ENCODE measurements at places on chromosomes 3 and 15.

GRCh38 chr15:92391640-92392039 lies 2.0 kb upstream of the ST8SIA2 start:
- no peak for DNase-seq

DNA sequence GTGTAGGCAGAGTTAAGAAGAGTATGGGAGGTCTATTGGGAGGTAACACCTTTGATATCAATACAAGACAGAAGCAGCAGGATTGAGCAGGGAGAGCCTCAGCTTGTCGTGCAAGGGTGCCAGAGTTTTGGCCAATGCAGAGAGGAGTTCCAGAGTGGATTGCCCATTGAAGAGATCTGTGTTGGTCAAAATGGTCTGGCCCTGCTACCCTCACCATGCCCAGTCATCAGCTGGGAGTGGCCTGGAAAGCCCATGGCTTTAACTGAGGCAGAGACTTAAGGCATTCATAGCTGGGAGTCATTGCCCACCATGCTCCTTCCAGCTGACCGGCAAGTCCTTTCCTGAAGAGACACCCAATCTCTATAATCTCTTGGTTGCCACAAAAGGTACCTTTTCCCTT lies 271.3 kb downstream of the ABHD5 start:
- no peak for DNase-seq

GRCh38 chr15:56839641-56840040 lies 78.8 kb upstream of the TCF12 start:
- DNase-seq, result no peak

GRCh38 chr3:25683882-25684281 lies 19.2 kb upstream of the TOP2B start:
- DNase-seq, result no peak

- DNase-seq, result no peak
Observed at GRCh38 chr15:69895202-69895601, 202.5 kb downstream of the TLE3 start.

GRCh38 chr3:64462203-64462602 lies 225.6 kb downstream of the ADAMTS9 start:
- no peak for DNase-seq

GRCh38 chr3:107578523-107578922 lies 55.8 kb downstream of the BBX start:
- no peak for DNase-seq

DNA sequence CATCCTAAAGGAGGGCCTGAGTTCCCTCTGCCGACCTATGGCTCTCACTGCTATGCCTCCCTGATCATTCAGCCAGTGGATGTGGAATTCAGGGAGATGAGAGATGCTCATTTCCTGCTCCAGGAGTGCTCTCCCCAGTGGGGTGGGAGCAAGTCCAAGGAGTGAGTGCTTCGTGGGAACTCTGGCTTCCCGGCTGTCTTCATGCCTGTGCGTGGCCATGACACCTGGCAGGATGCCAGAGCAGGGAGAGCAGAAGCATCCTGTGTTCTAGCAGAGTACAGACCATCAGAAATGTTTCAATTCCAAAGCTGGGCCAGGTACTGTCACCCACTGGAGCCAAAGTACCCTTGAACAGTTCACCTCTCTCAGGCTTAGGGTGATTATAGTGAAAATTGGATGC lies 45.1 kb downstream of the APH1B start:
- no peak for DNase-seq

DNA sequence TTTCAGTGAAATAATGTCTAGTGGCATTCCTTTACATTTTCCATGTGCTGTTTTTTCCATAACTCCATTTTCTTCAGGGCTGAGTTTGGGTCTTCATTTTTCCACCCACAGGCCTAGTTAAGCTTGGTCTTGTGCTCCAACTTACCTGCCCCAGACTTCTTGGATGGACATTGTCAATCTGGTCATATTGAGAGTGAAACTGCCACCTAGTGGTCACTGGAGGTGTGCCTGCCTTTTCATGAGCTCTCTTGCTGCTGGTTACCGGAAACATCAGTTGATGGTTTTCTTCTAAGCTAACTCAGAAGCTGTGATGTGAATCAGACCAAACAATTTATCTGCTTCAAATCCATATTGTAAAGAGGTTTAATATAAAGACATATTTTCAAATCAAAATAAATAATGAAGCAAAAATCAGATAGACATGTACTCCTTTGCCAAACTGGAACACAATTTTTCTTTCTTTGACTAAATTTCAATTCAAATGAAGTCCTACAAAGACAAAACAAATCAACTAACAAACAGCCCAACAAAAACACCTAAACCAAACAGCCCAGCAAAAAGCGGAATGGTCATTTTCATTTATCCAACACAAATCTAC lies 135.1 kb upstream of the RASGRP1 start:
- DNase-seq, result peak; percentile 28

DNA sequence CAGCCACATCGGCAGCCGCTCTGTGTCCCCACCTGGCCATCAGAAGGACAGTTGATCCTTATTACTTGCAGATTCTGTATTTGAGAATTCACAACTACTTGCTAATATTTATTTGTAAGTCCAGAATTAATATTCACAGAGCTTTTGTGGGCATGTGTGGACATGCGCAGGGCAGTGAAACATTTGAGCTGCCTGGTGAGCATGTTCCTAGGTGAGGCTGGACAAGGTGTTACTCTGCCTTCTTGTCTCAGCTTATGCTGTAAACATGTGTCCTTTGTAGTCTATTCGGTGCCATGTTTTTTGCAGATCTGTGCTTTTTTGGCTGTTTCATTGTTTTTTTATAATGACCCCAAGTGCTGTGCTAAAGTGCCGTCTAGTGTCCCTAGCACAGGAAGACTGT lies 15.6 kb downstream of the FAH start:
- DNase-seq, result no peak

- DNase-seq, result no peak
Observed at GRCh38 chr3:106860182-106860581, 517.1 kb upstream of the CCDC54 start.

DNA sequence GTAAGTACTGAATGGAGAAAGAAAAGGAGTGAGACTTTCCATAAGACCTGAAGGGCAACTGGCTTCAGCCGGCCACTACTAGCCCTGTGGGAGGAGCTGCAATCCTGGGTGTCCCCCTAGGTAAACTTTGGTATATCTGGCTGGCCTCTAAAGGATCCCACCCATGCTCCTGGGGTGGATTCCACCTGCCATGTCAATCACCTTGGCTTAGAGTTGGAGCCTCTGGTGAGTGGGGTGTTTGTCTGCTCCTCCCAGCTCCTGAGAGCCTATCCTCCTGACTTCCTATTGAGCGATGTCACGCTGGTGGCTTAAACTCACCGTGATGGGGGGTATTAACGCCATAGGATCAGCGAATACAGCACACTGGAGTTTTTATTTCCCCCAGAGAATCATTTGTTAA lies 2.6 kb downstream of the SPTBN5 start:
- no peak for DNase-seq

- DNase-seq, result no peak
Observed at GRCh38 chr3:12970684-12971083, 102.5 kb downstream of the IQSEC1 start.

DNA sequence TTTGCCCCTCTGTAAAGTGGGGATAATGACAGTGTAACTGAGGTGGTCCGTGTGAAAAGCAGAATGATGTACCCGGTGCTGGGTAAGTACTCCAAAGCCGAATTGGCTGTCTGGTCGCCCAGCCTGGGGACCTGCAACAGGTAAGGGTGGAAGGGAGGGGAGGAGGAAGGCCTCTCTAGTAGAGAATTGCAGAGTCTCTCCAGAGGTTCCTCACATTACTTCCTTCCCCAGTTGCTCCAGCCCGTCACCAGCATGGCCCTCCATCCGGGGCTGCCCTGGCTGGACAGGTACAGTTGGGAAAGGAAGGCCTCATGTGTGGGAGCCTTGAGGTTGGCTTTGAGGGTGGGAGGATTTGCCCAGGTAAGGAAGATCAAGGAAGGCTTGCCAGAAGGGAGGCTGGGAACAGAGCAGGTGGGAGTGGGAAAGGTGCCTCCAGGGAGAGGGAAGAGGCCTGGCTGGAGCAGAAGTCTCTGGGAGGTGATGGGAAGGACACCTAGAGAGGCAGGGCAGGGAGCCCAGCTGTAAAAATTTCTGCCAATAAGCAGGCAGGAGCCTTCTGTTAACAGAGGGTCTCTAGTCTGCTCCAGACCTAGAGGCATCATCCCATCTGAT lies 1.7 kb upstream of the PSTPIP1 start:
- DNase-seq, result no peak

DNA sequence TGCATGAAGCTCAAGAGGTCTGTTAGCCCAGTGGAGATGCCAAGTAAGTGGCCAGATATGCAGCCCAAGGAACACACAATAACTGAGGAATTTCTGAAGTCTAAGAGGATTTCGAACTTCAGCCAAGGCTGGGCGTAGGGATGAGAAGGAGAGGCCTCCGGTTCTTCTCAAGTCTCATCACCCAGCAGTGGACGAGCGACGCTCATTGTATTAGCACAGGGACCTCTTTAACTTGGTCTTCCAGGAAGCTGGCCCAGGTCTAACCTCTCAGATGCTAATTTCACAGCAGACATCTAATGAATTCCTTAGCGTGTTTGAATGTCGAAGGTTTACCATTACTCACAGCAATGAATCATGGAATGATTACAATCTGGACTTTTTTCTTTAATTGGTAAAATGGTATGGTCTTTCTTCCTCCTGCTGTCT lies 85.0 kb downstream of the HES1 start:
- no peak for DNase-seq

DNA sequence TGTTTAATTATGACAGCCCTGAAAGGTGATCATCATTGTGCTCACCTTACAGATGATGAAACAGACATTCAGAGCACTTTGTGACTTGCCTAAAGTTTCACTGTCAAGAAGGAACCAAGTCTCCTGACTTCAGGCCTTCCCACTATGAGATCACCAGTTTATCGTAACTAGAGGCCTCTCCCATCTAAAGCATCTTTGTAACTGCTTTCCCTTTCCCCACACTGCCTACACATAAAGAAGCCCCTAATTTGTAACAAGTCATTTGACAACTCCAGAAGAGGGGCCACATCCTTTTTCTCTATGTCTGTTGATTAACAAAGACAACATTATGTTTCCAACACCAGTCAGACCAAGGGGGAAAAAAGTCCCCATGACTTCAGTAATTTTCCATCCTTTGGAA lies 1.1 kb downstream of the KLHL6 start:
- no peak for DNase-seq

DNA sequence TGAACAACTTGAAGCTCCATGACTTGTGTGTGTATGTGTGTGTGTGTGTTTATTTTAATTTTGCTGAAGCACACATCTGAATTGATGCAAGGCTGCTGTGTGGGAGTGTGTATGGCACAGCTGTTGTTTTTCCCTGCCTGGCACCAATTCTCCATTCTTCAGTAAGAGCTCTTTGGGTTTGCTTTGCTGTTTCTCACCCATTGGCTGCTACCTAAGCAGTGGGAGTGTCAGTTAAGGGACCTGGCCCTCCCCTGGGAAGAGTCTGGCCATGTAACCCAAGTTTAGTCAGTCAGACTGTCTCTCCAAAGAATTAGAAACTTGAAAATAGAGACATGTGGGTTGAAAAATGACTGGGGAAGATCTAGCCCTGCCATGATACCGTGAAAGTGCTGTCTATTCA lies 126.2 kb upstream of the SYNPR start:
- no peak for DNase-seq

- peak; percentile 19 for DNase-seq
Observed at GRCh38 chr15:23035964-23036566, 3.3 kb downstream of the TUBGCP5 start.

GRCh38 chr15:93028632-93029213 lies 60.3 kb downstream of the RGMA start:
- no peak for DNase-seq

GRCh38 chr3:14801031-14801430 lies 17.7 kb upstream of the FGD5 start:
- DNase-seq, result no peak

DNA sequence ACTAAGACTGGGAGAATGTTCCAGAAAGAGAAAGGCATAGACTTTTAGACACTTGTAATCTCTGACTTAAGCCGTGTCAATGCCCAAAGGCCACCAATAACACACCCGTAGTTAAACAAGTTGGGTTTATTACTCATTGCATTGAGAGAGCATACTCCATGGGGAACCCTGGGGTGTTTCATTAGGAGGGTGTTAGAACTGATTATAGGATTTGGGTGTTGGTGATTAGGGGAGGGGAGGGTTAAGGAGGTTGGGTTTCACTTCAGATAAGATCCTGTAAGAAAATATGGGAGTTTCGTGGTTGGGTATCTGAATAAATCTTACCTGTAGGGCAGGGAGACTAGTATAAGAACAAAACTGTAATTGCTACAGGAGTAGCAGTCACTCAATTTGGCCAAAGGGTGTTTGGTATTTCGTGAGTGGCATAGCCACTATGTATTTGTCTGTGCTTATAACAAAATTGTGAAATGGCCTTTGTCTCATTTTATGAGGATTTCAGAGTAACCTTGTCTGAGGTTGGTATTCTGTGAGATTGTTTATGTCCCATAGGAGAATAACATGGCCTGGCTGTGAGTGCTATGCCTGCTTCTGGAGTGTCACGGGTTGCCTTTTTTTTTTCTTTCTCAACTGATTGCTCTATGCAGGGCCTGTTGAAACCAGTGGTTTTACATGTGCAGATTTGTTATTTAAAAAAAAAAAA lies 2.9 kb downstream of the HACD3 start:
- DNase-seq, result no peak

- no peak for DNase-seq
Observed at GRCh38 chr15:40633178-40633577, 39.1 kb downstream of the KNL1 start.

- no peak for DNase-seq
Observed at GRCh38 chr3:121126033-121126706, 218.2 kb downstream of the STXBP5L start.

GRCh38 chr3:57029924-57030323 lies 30.5 kb upstream of the SPATA12 start:
- DNase-seq, result no peak

DNA sequence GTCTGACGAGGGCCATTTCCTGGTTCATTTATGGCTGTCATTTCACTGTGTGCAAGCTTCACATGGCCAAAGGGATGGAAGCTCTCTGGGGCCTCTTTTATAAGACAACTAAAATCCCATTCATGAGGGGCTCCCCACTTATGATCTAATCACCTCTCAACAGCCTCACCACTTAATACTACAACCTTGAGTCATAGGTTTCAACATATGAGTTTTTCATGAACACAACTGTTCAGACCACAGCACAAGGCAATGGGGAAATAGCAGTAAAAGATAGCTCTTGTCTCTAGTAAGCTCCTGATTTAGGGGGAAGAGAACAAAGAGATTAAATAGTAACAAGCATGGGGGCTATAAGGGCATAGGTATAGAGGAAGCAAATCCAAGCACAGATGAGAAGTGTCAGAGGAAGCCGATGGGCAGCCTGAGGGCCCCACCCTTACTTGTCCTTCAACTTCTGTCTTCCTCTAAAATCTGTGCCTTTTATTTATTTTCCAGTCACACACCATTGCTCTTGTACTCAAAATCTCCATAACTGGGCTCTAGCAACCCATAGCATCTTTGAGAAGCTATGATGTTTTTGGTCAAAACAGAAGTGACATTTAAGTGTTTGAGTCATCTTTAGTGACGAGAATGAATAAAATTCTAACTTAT lies 329.1 kb downstream of the UNC13C start:
- no peak for DNase-seq

- DNase-seq, result no peak
Observed at GRCh38 chr3:111588527-111588926, 6.6 kb downstream of the ZBED2 start.

All from stimulated activated CD4-positive, alpha-beta T cell treated with anti-CD3 and anti-CD28 coated beads, Interleukin-1b, Interleukin-23, amount 100 ng/mL, for 1 hour (primary cell).